Activated CD4-positive, alpha-beta memory T cell treated with anti-CD3 and anti-CD28 coated beads, Interleukin-2, amount 10 ng/mL, durations not matched to agents 7 days and 5 days (primary cell): ENCODE measurements at places on chromosomes 7 and 10. TPM values are rescaled to one million over a fixed set of nuclear protein-coding genes. Genes with fewer than 3 reads are reported as not detected.

MINDY3 gene
- total RNA-seq = 25.0 TPM

STARD3NL gene
- total RNA-seq = 24.4 TPM

SHH gene
- total RNA-seq = not detected

- no peak for DNase-seq
Measured at GRCh38 chr10:48613016-48613415, 8.1 kb upstream of the ARHGAP22 start.

GRCh38 chr10:131750171-131750895 lies 150.5 kb upstream of the PPP2R2D start:
- DNase-seq = no peak

- no peak for DNase-seq
Measured at GRCh38 chr7:46759711-46760480, 822.0 kb downstream of the TNS3 start.
